Astrocyte of the spinal cord (primary cell): ENCODE measurements at places on chromosomes 13 and 19.

DNA sequence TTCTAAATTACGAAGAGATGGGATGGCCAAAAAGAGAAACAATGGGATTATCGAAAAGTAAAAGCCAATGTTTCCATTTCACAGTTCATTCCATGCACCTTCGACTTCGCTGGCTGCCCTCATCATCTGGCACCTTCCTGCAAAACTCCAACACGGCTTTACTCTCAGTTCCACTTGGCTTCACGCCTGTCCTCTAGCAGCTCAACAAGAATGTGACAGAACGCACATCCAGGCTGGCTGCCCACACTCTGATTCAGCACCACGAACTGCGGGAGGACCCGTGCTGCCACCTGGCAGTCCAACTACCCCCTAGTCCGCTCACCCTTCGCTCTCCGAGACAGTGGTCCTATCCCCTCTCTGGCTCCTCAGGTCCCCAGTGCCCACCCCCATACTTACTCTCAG, 11.7 kb downstream of the ATP7B start:
- no peak for DNase-seq

- DNase-seq = no peak
Observed at GRCh38 chr13:71303144-71303543, 563.9 kb downstream of the DACH1 start.

- peak; percentile 13 for DNase-seq
Observed at GRCh38 chr13:112616586-112617362, 28.8 kb upstream of the TUBGCP3 start.

- DNase-seq = peak; percentile 88
Observed at GRCh38 chr13:39565036-39565949, 37.7 kb downstream of the LHFPL6 start.

- DNase-seq = no peak
Observed at GRCh38 chr13:35600137-35600536, 123.6 kb upstream of the MAB21L1 start.

DNA sequence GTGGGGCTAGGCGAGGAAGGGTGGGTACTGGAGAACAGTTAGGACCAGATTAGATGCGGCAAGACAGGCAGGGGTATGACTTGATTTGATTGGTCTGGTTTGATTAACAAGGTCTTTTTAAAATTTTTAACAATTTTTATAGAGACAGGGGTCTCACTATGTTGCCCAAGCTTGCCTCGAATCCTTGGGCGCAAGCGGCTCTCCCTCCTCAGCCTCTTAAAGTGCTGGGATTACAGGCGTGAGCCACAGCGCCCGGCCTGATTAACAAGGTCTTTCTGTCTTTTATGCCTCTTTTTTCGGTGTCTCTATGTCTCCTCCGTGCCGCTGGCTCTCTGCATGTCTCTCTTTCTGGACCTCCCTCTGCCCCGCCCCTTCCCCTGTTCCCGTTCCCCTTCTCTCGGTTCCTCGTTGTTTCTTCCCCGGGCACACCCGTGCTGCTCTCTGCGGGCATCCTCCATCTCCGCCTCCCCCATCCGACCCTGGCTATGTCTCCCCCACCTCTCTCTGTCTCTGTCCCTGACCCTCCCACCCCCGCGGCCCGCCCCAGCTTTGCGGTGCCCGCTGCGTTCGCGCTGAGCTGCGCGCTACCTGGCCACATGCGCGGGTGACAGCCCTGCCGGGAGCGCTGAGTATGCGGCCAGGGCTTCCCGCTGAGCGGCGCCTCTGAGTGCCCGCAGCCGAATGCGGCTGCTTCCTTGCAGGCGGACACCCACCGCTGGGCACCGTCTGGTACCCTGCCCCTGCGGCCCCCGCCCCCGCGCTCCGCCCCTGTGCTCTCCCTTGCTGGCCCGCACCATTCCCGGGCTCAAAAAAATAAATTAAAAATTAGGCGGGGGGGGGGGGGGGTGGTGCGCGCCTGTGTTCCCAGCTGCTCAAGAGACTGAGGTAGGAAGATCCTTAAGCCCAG, 8.1 kb upstream of the SDHAF1 start:
- no peak for DNase-seq

DNA sequence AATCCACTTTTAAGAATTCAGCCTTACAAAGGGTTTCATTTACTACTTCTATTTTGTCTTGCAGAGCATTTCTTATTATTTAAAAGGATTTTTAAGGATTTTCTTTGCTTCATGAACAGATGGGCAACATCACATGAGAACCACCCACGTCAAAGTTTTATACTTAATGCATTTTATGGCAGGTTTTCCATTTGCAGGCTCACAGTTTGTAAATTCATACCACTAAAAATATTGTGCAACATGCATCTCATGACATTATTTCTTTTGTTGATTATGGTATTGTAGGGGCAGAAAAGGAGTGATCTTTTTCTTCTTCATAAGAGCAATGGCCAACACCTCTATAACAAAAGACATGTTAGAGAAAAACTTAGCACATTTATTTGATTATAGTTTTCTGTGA, 554.0 kb upstream of the SPRY2 start:
- DNase-seq = no peak
